ENCODE measurements at places on chromosomes 12 and 14.

- no peak for DNase-seq
These were observed 410.7 kb downstream of the TMEM117 start for GRCh38 chr12:44246482-44247105.

- no peak for DNase-seq
These were observed 11.7 kb downstream of the SSH1 start for GRCh38 chr12:108845696-108846095.

- DNase-seq = peak; percentile 38
These were observed 422.7 kb upstream of the SYT1 start for GRCh38 chr12:78441737-78442453.

- DNase-seq = no peak
These were observed 10.4 kb upstream of the DCD start for GRCh38 chr12:54658306-54659264.

- no peak for DNase-seq
These were observed 46.5 kb downstream of the NT5DC3 start for GRCh38 chr12:103794309-103795213.

DNA sequence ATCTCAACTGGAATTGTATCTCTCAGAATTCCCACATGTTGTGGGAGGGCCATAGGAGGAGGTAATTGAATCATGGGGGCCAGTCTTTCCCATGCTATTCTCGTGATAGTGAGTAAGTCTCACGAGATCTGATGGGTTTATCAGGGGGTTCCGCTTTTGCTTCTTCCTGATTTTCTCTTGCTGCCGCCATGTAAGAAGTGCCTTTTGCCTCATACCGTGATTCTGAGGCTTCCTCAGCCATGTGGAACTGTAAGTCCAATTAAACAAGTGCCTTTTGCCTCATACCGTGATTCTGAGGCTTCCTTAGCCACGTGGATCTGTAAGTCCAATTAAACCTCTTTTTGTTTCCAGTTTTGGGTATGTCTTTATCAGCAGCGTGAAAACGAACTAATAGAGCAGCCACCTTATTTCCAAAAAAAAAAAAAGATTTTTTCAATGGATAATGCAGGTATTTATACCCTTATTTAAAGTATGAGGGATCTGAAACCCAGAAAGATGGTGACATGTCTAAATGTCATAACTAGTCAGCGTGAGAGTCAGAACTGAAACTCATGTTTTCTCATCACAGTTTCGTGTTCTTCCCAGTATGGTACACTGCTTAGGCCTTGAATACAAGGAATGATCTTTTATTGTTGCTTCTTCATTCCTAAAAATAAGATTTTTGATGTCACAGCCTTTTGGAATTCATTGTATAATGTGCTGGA, 89.6 kb downstream of the ERC1 start:
- DNase-seq = no peak

GRCh38 chr12:113130457-113131135, 5.0 kb downstream of the RASAL1 start:
- no peak for DNase-seq

DNA sequence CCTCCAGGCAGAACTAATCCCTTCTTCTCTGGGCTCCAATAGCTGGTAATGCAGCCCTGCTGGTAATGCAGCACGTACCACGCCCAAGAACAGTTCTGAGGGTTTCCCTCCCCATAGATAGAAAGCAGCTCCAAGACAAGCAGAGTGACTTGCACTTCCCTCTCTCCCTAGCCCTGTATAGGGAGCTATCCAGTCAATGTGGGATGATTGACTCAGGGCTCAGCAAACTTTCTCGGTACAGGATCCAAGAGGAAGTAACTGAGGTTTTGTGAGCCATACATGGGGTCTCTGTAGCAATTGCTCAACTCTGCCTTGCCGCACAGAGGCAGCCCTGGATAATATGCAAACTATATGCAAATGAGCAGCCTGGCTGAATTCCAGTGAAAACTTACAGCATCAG, 15.5 kb upstream of the FKBP4 start:
- no peak for DNase-seq

GRCh38 chr12:87671757-87672156, 357.4 kb downstream of the C12orf50 start:
- no peak for DNase-seq

- DNase-seq = no peak
These were observed 191.2 kb upstream of the SSTR1 start for GRCh38 chr14:38016497-38016896.

DNA sequence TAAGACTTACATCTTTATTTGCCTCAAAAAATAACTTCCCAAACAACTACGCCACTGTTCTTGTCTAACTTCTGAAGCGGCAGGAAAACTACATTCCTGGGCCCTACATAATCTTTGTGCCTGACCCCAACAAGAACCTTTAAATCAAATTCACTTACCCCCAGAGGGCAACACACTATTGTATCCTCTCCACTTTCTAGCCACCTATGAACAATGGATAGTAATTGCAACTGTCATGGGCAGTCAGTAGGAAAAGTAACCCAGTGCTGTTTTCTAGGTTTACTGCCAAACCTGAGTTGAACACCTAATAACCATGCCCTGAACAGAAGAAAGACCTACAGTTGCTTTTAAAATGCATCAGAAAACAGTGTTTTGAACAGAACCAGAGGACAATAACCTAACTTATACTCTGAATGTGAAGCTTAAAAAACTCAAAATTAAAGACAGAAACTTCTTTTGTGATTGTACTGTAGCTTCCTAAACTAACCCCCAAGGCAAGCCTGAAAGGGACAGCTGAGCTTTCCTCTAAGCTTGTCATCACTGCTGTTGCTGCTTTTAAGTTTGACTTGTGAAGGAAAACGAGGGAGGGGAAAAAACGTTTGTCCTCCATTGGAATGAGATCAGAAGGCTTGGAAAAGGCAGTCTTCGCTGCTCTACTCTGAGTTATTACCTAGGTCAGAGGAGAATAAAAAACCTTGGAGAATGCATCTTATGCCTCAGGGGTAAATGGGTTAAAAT, 195.7 kb downstream of the SOX5 start:
- no peak for DNase-seq

GRCh38 chr14:34059037-34059924, 108.4 kb upstream of the EGLN3 start:
- DNase-seq = no peak

DNA sequence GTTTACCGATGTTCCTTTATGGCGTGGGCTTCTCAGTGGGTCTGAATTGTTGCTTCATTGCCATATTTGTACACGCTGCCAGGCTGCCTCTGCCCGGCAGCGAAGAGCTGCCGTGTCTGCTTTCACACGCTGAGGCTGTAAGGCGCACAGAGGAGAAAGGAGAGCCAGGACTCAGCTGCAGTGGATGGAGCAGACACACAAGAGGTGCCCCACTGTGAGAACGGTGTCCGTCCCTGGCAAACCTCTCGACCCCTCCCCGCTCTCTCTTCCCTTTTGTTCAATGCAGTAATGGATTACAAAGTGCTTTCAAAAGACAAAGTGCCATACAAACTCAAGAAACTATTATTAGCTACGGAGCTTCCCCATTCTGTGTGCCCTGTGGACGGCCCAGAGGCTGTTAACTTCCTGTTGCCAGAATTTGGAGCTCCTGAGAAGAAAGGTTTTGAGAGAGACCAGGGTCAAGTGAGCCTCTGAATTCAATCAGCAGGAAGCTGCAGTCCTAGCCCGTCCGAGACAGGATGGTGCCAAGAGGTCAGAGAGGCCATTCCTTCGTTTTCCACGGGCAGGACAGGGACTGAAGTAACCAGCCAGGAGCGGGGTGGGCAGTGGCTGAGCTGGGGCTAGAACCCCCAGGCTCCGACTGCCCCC, 15.8 kb downstream of the CCND2 start:
- DNase-seq = no peak

DNA sequence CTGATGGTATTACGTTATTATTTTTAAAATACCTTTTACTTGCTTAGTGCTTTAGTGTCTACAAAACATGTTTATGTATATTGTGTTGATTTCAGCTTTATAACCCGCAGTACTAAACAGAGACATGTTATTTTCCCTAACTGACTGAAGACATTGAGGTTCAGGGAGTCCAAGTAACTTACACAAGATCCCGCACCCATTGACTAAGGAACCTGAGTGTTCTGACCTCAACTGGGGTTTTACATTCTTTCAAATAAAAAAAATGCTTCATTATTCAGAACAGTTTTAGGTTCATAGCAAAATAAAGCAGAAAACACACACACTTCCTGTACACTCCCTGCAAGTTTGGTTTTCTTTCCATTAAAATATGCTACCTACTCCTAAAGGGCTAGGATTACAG, 60.4 kb upstream of the METAP2 start:
- DNase-seq = peak; percentile 27

DNA sequence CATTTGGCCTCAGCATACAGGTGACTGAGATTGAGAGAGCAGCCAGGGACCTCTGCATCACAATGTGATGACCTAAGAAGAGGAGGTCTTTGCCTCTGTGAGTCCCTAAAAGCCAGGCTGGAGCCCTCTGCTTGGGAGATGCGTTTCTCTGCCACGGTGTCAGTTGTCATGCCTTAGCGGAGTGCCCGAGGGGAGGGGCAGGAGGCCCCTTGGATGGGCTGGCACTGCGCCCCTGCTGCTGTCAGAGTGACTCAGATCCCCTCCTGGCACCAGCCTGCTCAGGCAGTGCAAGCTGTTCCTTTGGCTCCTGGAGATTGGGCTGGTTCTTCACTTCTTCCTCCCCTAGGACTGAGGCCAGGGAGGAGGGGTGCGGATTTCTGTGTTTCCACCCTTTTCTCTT, 64.9 kb upstream of the KCNA5 start:
- no peak for DNase-seq

GRCh38 chr12:7344833-7345606, 41.1 kb downstream of the ACSM4 start:
- DNase-seq = peak; percentile 14

GRCh38 chr14:34931206-34931605, 51.6 kb upstream of the SRP54 start:
- DNase-seq = peak; percentile 26

DNA sequence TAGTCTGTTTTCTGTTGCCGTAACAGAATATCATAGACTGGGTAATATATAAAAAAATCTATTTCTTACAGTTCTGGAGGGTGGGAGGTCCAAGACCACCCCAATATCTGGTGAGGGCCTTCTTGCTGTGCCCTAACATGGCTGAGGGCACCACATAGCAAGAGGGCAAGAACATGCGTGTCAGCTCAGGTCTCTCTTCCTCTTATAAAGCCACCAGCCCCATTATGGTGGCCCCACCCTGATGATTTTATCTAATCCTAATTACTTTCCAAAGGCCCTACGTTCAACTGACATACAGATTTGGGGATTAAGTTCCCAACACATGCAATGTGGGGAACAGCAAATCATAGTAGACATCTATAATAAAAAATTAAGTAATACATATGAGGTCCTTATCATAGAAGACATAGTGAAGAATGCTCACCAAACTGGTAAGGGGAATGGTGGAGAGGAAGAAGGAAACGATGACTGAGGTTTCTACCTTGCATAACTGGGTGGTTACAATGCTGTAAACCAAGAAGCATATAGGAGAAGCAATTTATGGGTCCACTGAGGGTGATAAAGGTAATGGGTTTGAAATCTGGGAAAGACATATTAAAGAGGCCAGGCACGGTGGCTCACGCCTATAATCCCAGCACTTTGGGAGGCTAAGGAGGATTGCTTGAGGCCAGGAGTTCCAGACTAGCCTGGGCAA, 27.0 kb downstream of the BTBD7 start:
- no peak for DNase-seq

DNA sequence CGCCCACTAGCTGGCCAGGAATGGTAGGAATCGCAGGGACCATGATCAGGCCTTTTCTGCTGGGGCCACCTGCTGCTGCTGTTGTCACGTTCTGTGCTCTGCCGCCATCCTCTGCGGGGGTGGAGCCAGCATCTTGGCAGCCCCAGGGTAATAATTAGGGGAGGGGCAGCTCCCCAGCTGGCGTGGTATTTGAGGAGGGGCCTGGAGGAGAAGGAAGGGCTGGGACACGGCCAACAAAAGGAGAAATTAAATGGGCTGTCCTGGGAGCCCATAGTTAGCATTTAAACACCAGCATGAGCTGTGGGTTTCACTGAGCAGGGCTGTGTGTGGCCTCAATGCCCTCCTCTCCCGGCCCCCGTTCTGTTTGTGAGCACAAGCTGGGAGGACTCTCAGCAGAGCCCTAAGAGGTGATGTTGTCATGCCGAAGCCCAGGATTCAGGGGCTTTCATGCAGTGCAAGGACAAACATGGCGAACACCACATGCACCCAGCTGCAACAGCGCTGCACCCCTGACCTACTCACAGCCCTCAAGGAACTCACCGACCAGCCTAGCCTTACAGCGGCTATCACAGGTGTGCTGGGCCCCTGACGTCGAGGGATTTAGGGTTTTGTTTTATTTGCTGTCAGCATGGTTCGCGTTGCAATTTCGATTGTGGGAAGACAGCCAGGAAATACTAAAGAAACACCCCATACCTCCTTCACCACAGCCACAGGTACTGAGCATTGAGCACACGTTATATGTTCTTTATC, 324.3 kb downstream of the CACNA1C start:
- DNase-seq = no peak

DNA sequence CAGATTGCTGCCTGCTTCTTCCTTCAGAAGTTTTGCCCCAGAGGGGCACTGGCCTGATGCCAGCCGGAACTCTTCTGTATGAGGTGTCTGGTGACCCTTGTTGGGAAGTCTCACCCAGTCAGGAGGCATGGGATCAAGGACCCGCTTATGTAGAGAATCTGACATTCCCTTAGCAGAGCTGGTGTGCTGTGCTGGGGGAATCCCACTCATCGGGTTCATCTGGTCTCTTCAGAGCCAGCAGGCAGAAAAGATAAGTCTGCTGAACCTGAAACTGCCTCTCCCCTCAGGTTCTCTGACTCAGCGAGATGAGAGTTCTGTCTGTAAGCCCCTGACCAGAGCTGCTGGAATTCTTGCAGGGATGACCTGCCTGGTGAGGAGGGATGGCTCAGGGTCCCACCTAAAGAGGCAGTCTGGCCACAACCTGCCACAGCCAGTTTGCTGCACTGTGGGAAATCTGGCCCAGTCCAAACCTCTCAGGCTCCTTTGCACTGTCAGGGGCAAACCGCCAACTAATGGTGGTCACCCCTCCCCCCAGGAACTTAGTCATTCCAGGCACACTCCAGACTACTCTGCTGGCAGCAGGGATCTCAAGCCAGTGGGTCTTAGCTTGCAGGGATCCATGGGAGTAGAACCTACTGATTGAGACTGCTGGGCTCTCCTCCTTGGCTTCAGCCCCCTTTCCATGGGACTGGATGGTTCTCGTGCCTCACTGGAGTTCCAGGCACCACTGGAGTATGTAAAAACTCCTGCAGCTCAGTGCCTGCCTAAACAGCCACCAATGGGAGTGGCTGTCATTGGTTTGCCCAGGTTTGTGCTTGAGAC, 4.1 kb downstream of the CLEC2D start:
- DNase-seq = peak; percentile 89

GRCh38 chr14:34258318-34258717, 203.7 kb downstream of the SPTSSA start:
- peak; percentile 3 for DNase-seq

GRCh38 chr14:103068351-103069073, 11.2 kb upstream of the CDC42BPB start:
- DNase-seq = no peak

Measured in foreskin fibroblast (primary cell).